ENCODE measurements at places on chromosomes 16 and 17.

- DNase-seq, result no peak
These were observed 992 bp downstream of the NLRC3 start for GRCh38 chr16:3576211-3576610.

GRCh38 chr17:4508207-4508606 lies 9.5 kb downstream of the SPNS2 start:
- no peak for DNase-seq

GRCh38 chr17:66283971-66284370 lies 18.4 kb upstream of the PRKCA start:
- DNase-seq, result no peak

- no peak for DNase-seq
These were observed 391.0 kb downstream of the WWOX start for GRCh38 chr16:78490431-78490830.

- DNase-seq, result no peak
These were observed 31.2 kb downstream of the CHD9 start for GRCh38 chr16:53085931-53086421.

GRCh38 chr17:65604070-65604469 lies 42.6 kb upstream of the AXIN2 start:
- no peak for DNase-seq

GRCh38 chr17:50371526-50371925 lies 1.5 kb downstream of the MRPL27 start:
- no peak for DNase-seq

DNA sequence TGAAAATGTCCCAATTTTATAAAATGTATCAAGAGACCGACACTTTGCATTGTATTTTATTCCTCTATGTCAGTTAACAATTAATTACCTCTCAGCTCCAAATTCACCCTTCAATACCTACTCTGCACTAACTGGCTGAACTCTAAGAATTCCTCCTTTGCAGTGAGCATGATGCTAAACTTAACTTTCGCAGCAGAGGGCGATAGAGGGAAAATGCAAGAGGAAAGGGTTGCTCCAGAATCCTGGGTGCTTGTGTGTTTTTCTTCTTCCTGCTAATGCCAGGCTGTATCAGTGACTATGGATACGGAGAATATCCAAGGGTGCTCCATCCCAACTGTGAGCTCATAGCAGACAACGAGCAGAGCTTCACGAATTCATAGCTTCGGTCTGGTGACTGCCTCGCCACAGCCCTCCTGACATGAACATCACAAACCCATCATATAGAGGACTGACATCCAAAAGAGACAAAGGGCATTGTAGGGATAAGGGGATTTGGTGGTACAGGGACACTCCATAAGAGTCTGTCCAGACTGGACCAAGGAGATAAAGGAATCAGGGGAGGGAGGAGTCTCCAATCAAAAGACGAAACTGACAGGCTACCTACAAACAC lies 172.9 kb downstream of the STX8 start:
- peak; percentile 63 for DNase-seq

GRCh38 chr17:28812091-28812747 lies 30.4 kb downstream of the FAM222B start:
- peak; percentile 100 for DNase-seq

DNA sequence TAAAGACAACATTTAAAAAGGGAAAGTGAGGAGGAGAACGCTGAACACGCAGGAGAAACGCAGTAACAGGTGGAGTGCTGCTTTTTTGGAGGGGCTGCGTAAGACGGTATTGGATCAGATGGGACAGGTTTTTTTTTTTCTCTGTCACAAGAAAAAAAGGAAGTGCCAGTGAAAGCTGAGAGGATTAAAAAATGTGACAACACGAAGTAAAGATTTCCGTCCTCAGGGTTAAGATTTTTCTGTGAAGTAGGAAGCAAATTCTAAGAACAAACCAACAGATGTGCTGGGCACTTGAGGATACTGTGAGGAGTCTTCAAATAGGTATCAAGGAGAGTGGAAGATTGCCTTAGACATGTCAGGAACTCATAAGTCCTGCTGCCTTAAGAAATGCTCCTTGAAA lies 5.8 kb upstream of the ABCA9 start:
- no peak for DNase-seq

GRCh38 chr16:31006086-31006385 lies 4.4 kb downstream of the STX1B start:
- DNase-seq, result no peak

GRCh38 chr16:2985893-2986355 lies 5.7 kb upstream of the PKMYT1 start:
- DNase-seq, result no peak

DNA sequence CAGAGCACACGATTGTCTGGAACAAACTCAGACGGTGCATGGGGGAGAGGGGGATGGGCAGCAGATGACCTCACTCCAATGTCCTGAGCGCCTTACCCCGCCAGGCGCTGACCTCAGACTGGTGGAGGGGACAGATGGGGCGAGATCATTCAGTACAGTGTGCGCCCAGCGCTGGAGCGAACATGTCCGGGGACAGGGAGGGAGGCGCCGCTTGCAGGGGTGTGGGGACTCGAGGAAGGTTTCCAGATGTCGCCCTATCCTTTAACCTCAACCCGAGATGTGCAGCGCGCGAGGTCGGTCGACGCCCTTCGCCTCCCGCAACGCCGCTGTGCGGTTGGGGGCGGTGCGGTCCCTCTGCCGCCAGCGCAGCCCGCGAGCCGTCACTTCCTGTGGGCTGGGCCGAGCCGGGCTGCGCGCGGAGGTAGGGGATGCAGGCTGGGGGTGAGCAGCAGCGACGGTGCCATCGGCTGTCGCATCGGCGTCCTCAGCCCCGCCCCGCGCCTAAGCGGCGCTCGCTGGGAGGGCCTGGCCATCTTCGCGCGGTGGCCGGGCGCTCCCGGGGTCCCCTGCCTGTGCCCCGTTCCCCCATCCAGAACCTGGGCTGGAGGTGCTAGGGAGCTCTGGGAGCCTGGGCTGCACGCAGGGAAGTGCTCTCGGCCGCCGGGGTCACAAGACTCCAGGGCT lies 5.3 kb upstream of the CDR2L start:
- peak; percentile 94 for DNase-seq

GRCh38 chr17:64515419-64515818 lies 8.6 kb downstream of the CEP95 start:
- no peak for DNase-seq

- peak; percentile 89 for DNase-seq
These were observed 58.5 kb downstream of the TMEM235 start for GRCh38 chr17:78289802-78290363.

GRCh38 chr17:17693253-17694168 lies 12.3 kb downstream of the RAI1 start:
- no peak for DNase-seq
